ENCODE measurements at places on chromosomes 6 and 20. TPM values are rescaled to one million over a fixed set of nuclear protein-coding genes. Genes with fewer than 3 reads are reported as not detected.
A peak's percentile ranks its signal among the peaks of the same experiment; 100 is the strongest.

- DNase-seq, result no peak
These were observed 14.3 kb upstream of the MYMX start for GRCh38 chr6:44202332-44202971.

DNA sequence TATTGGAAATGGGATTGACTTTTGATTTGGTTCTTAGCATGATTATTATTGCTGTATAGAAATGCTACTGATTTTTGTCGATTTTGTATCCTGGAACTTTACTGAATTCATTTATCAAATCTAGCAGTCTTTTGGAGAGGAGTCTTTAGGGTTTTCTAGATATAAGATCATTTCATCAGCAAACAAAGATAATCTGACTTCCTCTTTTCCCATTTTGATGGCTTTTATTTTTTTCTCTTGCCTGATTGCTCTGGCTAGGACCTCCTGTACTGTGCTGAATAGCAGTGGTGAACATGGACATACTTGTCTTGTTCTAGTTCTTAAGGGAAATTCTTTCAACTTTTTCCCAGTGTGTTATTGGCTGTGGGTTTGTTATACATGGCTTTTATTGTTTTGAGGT is 64.6 kb downstream of the ZC2HC1B start:
- no peak for DNase-seq

The RAD21L1 gene
- not detected for polyA plus RNA-seq

- no peak for DNase-seq
These were observed 234.5 kb upstream of the MAN1A1 start for GRCh38 chr6:119584088-119584487.

GRCh38 chr6:134082191-134082590 is 29.8 kb upstream of the SLC2A12 start:
- DNase-seq, result no peak

The FAM83C gene
- polyA plus RNA-seq, result not detected

The SOBP gene
- 9.2 TPM for polyA plus RNA-seq

- DNase-seq, result no peak
These were observed 93.9 kb upstream of the HEY2 start for GRCh38 chr6:125655511-125655910.

DNA sequence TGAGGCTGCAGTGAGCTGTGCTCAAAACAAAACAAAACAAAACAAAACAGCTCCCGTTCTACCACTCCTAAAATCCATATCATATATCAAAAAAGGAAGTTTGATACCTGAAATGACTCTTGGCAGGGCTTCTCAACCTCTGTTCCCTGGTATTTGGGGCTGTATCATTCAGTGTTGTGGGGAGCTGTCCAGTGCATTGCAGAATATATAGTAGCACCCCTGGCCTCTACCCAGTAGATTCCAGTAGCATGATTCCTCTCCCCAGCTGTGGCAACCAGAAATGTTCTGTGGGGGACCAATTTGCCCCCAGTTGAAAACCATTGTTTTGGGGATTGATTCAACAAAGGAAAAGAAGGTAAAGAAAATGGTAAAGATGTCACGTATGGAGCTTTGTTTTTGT is 238.9 kb downstream of the PRL start:
- no peak for DNase-seq

The ATAT1 gene
- 77.1 TPM for polyA plus RNA-seq

- DNase-seq, result peak; percentile 81
These were observed 4.8 kb downstream of the BMP7 start for GRCh38 chr20:57261457-57262251.

The PTCHD4 gene
- 0.31 TPM for polyA plus RNA-seq

- peak; percentile 34 for DNase-seq
These were observed 45.3 kb upstream of the RIN2 start for GRCh38 chr20:19712721-19713260.
